ENCODE measurements at places on chromosomes 5 and 9.

GRCh38 chr5:4294878-4295277 lies 699.2 kb downstream of the IRX1 start:
- no peak for DNase-seq

- DNase-seq: no peak
Observed at GRCh38 chr5:18091758-18092157, 457.5 kb downstream of the TAF11L14 start.

GRCh38 chr9:22165144-22165543 lies 156.0 kb upstream of the CDKN2B start:
- no peak for DNase-seq

DNA sequence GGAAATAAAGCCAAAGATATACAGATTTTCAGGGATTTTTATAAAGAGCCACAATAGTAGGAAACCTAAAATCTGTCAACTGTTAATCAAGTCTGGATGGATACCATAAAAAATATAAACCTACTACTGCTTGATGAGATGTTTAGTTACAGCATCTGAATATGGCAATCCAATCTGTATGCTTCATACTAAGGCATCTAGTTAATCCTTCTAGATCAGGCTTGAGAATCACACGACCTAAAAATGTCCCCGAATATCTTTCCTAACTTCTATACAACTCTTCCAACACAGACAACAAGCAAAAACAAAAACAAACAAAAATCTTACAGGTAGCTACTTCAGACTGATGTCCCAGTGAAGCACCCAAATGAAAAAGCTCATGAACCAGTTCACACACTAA lies 29.8 kb downstream of the SSBP2 start:
- no peak for DNase-seq

DNA sequence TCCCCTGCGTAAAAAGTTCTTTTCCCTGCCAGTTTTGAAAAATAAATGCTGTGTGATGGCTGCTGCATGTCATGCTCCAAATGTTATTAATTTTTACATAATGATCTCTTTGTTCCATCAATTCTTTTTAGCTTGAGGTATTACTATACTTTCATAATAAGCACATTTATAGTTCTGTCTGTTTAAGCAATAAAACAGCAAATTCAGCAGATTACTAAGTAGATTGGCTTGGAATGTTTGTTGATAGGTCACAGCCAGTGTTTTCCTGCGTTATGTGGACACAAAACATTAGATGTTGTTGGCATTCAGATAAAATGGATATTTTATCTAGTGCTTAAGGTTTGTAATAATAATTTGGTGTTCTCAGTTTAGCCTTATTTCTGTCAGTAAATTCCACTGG lies 242.0 kb downstream of the KDM4C start:
- no peak for DNase-seq

GRCh38 chr5:135721548-135722090 lies 112.8 kb upstream of the SLC25A48 start:
- DNase-seq: no peak

GRCh38 chr5:24226479-24226878 lies 418.3 kb downstream of the CDH10 start:
- no peak for DNase-seq

- no peak for DNase-seq
Observed at GRCh38 chr5:4855036-4855435, 285.1 kb upstream of the ADAMTS16 start.

DNA sequence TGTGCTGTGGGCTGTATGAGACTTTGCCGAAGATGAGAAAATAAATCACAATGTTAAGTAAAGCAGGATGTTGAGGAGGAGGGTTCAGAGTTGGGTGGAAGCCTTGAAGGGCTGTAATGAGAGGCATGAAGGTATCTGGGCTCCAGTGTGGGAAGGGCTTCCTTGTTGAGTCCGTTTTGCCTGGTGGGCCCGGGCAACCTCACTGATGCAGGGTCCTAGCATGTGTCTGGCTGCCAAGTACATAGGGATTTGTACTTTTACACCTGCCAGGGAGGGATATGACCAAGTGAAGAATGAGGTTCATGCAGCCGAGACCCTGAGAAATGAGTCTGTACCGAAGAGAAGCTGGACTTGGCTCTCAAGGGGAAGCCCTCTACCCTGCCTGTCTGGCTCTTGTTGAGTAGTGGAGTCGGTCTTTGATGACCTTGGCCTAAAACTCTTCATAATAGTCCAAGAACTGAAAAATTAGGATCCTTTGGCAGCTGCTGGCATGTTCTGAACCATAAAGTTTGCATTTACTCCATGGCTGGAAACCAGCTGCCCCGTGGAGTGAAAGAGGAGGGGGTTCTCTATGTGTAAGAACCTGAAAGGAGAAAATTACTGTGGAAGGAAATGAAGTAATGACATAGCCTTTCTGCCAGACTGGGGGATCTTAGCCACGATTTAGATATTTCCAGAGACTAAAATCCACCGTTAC lies 59.0 kb upstream of the DPYSL3 start:
- DNase-seq: no peak

DNA sequence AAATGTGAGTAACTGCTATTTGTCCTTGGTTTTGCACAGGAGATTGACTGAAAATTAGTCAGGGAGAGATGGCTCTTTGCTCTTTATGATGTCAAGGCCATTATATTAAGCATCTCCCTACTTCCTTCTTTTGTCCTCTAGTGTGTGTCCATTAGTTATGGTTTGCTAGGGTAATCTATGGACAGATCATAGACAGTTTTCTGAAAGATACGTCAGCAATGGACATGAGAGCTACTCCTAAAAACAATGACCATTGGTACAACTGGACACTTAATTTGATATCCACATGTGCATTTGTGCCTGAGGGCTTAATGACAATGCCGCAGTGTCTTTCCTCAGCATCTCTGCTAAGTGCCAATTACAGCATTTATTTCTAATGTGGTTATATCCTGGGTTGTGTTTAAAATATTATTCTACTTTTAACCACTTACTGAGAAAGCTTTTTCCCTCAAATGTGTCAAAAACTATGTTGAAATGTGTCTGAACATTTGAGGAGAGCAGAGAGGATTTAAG lies 218.2 kb upstream of the RFX3 start:
- no peak for DNase-seq

GRCh38 chr9:115211413-115212124 lies 93.6 kb upstream of the TNC start:
- no peak for DNase-seq

GRCh38 chr5:10565785-10566542 lies 2.1 kb downstream of the ANKRD33B start:
- no peak for DNase-seq

- DNase-seq: no peak
Observed at GRCh38 chr5:73507062-73507461, 8.8 kb downstream of the BTF3 start.

- DNase-seq: no peak
Observed at GRCh38 chr9:114061830-114062474, 16.1 kb downstream of the AMBP start.

DNA sequence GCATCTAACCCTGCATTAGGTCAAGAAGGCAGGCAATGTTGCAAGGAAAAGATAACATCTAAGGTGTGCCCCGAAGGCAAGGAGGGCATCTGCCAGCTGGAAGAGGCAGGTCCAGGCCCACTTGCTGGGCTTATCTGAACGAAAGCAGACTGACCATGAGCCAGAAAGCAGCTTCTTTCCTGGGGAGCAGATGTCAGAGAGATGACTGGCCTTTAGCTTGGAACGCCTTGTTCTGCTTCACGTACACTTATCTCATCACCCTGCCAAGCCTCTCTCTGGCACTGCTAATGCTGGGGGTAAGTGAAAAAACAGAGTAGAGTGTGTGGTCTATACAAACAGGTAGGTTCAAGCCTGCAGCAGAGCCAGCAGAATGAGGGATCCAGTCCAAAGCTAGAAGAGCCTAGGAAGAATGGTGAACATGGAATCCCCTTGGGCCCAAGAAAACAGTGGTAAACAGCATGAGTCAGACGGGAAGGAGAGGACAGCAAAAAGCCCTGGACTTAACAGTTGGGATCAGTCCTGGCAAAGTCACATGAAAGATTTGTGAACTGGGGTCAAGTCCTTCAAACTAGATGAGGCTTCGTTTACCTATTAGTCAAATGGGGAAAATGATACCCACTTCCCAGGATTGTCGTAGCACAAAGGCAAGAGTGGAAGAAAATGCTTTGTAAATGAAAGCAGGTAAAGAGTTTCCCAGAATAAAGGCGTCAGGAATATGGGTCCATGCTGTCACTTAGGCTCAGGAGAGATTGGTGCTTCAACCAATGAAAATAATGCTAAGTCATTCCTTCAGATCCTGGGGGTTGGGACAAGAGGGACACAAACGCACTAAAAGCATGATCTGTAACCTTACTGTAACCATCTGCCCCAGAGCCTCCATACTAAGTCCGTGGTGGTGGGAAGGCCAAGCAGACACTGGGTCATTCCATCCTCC lies 200.9 kb downstream of the SLIT3 start:
- no peak for DNase-seq

GRCh38 chr9:109604131-109604530 lies 106.0 kb upstream of the PTPN3 start:
- DNase-seq: no peak

DNA sequence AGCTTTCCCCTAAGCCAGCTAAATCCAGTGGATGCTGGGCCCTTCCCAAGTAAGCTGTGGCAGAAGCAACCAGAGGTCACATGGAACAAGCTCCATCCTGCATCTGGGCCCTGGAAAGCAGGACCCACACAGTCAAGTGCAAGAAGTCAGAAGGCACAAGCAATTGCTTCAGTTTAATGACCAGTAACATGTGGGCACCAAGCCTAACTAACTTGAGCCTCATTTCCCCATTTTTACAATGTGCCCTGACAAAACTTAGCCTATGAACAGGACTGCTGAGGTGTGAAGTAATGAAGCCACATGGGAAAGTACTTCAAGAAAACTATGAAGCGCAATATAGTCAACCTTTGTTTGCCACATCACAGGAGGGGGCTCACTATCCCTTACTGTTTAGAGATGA lies 90.5 kb downstream of the TLE1 start:
- no peak for DNase-seq

GRCh38 chr9:88551546-88552137 lies 16.7 kb downstream of the NXNL2 start:
- DNase-seq: no peak

- DNase-seq: no peak
Observed at GRCh38 chr9:545480-545879, 296.0 kb upstream of the DMRT1 start.

GRCh38 chr5:67248703-67249589 lies 52.3 kb upstream of the CD180 start:
- DNase-seq: no peak

DNA sequence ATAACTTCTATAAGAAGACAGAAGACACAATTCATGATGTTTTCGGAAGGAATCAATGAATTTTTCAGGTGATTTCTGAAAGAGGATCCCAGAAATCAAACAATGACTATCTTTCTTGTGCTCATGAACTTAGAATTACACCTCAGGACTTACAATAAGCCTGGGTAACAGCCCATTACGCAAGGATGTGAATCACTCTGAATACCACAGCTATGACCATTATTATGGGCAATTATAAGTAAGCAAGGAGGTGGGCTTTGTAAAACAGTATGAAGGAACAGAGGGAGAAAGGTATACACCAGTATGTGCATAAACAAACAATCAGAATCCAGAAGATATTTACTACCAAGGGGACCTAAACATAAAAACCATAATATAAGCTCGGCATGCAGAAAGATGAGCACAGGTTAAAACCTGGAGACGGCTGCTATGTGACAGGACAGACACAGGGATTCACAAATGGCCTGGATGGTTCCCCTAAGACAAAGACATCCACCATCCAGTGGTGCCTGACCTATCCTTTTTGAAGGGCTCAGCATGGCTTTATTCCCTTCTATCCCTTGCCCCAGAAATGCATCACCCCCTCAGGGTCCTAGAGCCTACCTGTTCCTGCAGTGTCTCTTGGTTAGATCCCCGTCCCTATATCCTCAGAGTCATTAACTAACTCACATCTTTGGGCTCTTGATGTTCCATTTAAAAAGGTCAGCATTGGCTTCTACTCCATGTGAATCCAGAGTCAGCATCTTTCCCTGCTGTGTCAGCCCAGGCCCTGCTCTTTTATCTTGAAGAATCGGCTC lies 21.8 kb upstream of the PPP2CA start:
- DNase-seq: no peak

DNA sequence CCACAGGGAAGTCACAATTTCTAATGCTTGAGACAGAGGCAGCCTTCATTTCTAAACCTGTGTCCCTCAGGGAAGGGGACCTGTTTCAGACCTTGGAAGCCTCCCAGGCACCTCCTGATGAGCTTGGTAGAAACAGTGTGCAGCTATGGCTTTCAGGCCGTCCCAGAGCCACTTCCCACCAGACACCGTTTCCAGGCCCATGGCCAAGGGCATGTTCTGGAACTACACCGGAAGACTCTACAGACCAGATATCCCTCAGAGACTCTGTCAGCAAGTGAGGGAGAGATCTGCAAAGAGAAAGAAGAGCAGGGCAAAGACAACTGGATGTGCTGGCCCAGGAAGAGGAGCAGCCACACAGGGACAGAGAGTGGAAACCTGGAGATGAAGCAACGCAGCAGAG lies 82.2 kb upstream of the HSPA9 start:
- DNase-seq: no peak

DNA sequence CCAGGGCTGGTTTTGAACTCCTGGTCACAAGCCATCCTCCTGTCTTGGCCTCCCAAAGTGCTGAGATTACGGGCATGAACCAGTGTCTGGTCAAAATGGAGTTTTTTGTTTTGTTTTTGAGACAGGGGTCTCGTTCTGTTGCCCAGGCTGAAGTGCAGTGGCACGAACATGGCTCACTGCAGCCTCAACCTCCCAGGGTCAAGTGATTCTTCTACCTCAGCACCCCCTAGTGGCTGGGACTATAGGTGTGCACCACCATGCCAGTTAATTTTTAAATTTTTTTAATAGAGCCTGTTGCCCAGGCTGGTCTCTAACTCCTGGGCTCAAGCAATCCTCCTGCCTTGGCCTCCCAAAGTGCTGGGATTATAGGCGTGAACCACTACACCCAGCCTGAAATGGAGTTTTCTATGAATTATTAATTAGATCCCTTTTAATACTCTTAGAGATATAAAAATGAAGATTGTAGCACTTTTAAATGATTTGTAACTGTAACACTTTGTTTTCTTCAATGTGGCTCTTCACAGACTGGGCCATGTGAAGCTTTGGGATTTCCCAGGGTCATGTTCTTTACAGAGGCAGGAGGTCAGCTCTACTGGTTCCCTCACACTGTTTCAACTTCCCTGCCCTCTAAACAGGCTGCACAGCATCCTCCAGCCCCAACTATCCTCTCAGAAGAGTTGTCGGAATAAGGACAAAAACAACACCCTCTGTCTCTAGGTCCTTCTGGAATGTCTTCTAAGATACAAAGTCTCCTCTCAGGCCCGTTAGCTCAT lies 32.7 kb upstream of the SPARC start:
- DNase-seq: no peak

DNA sequence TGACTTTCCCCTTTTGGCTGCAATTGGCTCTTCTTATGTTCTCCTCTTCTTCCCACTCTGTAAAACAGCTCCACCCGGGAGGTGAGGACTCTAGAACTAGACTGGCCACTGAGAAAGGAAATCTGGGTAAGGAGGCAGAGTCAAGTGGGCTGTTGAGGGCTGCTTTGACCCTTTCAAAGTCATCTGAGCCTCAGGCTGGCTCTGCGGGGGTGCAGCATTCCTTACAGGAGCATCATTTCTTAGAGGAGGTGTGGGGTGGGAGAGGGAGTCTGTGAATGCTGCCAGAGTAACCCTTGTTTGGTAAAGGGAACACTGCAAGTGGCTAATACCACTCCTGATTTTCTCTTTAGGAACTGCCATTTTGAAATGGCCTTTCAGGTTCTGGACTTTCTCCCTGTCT lies 377.7 kb upstream of the SMARCA2 start:
- no peak for DNase-seq

- no peak for DNase-seq
Observed at GRCh38 chr5:36423578-36424307, 122.0 kb upstream of the RANBP3L start.
